ENCODE measurements at places on chromosomes 7 and 10. TPM values are rescaled to one million over a fixed set of nuclear protein-coding genes. Genes with fewer than 3 reads are reported as not detected.

SPDYE6 gene
- total RNA-seq = not detected

OR6B1 gene
- not detected for total RNA-seq

ZNF727 gene
- 1.1 TPM for total RNA-seq

GHITM gene
- total RNA-seq = 160 TPM

TMEM236 gene
- total RNA-seq = 3.3 TPM

SPDYE18 gene
- total RNA-seq = 0.48 TPM

OR9A2 gene
- total RNA-seq = not detected

PRRT4 gene
- 7.6 TPM for total RNA-seq

HOXA1 gene
- total RNA-seq = 0.84 TPM

COL28A1 gene
- total RNA-seq = 0.46 TPM

ABCB4 gene
- total RNA-seq = 0.38 TPM

GIMAP6 gene
- total RNA-seq = 16.8 TPM

HOXA10 gene
- total RNA-seq = 0.63 TPM

FHIP2A gene
- 37.4 TPM for total RNA-seq

ZSWIM8 gene
- 63.2 TPM for total RNA-seq

ZNF425 gene
- 1.4 TPM for total RNA-seq

TAS2R5 gene
- 4.9 TPM for total RNA-seq

GPNMB gene
- total RNA-seq = 91.3 TPM

GPR85 gene
- 1.1 TPM for total RNA-seq

PLXNA4 gene
- total RNA-seq = 31.4 TPM

ITGA8 gene
- 2.3 TPM for total RNA-seq

TFAM gene
- total RNA-seq = 28.2 TPM

NAT16 gene
- not detected for total RNA-seq

TPK1 gene
- 9.5 TPM for total RNA-seq

NPY4R gene
- not detected for total RNA-seq
